ENCODE measurements at places on chromosomes 3 and 15.

DNA sequence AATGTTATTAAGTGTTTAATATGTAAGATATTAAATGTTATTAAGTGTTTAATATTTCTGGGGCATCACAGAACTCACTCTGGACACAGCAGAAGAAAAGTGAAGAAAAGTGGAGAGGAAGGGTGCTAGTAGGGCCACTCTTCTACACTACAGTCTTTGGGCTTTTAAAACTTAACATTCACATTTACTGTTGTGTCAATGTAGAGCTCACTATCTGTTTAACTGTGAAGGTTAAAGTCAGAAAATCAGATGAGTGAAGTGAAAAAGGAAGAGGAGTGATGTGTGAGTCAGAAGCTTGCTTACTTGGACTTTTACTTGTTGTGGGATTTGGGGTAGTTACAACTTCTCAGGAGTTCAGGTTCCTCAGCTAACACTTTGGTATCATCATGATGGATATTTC lies 145.3 kb upstream of the DNAJC19 start:
- DNase-seq, result no peak

DNA sequence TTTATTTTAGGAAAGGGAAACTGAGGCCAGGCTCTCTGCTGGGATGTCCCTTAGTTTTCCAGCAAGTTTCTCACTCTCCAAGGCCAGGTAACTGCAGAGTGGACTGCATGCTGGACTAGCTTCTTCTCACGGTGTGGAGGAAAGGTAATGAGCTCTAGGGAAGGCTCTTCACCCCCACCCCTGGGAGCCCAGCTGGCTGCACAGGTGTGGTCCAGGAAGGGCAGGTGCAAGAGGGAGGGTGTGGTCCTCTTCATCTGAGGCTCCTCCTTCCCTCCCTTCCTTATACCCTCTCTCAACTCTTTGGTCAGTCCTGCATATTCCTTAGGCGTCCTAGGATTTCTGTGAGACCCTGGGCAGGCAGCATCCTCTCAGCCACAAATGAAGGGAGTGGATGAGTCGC lies 33.9 kb downstream of the RNU5B-1 start:
- DNase-seq, result no peak

- DNase-seq, result peak; percentile 16
Observed at GRCh38 chr15:67307156-67307555, 52.6 kb downstream of the IQCH start.

DNA sequence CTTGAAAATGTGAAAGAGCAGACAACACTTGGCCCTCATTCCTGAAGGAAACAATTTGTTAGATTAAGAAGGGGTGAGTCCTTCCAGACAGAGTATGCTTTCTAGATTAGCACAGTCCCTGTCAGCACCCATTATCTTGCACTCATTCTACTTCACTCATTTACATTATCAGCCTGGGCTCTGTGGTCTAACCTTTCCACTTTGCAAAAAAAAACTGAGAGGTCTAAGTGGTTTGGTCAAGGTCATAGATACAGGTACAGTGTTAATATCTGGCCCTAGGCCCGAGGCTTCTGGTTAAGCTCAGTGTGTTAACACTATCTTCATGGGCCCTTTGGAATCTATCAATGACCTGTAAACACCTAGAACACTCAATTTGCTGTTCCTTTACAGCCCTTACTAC lies 123.4 kb upstream of the LRRN1 start:
- no peak for DNase-seq

DNA sequence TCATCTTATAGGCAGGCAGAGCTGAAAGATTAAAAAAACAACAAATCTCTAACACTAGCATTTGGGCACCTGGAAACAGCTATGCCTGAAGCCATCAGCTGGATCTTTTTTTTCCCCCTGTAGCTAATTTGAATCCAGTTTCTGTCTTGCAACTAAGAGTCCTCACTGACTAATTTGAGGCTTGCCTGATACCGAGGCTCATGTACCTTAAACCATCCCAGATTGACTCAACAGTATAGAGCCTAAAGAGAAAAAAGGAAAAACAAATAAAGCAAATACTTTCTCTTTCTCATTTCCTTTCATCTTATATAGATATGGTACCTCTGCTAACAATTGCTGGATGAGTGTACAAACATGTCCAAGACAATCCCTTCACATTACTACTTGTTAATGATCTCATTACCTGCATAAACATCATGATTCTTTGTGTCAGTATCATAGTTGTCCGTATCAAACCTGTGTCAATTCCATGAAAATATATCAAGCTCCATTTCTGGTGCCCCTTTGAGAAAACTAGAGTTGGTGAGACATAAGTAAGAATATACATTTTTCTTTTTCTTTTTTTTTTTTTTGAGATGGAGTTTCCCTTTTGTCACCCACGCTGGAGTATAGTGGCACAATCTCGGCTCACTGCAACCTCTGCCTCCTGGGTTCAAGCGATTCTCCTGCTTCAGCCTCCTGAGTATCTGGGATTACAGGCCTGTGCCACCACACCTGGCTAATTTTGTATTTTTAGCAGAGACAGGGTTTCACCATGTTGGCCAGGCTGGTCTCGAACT lies 43.1 kb downstream of the BHLHE40 start:
- DNase-seq, result peak; percentile 52

- peak; percentile 86 for DNase-seq
Observed at GRCh38 chr3:120170223-120170622, 76.0 kb upstream of the GSK3B start.

- no peak for DNase-seq
Observed at GRCh38 chr3:118573912-118574311, 460.7 kb downstream of the IGSF11 start.

DNA sequence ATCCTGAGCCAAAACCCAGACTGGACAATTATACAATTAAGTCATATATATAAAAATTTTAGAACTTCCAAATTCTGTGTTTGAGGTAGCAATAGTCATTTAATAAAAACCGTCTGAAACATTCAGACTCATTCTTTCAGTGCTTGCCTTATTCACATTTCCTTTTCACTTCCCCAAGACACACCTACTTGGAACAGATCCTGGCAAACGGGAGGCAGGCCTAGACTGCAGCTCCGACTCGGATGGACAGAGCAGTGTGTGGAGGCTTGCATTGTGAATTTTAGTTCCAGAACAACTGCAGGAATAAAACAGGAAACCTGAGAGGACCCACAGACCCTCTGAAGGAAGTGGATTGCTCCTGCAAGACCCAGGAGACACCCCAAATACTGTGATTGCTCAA lies 341.4 kb downstream of the CNTN3 start:
- no peak for DNase-seq

GRCh38 chr15:26872206-26872605 lies 5.3 kb downstream of the GABRA5 start:
- DNase-seq, result no peak

DNA sequence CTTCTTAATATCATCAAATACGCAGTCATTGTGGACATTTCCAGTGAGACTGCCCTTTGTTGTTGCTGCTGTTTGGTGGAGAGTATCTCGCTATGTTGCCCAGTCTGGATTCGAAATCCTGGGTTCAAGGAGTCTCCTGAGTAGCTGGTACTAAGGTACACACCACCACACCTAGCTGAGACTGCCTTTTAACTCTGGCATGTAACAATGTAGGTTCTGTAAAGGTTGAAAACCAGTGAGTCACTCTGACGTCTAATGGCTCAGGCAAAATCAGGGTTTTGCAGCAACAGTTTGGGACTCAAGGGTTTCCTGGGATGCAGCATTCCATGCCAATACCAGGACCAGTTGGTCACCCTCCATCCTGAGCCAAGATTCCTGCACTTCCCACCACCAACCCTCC lies 52.2 kb downstream of the AQP9 start:
- DNase-seq, result peak; percentile 32
